Hypothalamus (tissue), 51 donors: ENCODE measurements at places on chromosomes 5 and 9.

- DNase-seq, result no peak
Observed at GRCh38 chr9:94861589-94862272, 135.2 kb downstream of the AOPEP start.

GRCh38 chr5:152113401-152113800, 188.8 kb upstream of the GLRA1 start:
- DNase-seq, result no peak

- DNase-seq, result no peak
Observed at GRCh38 chr9:112869917-112870316, 20.8 kb downstream of the SLC46A2 start.

DNA sequence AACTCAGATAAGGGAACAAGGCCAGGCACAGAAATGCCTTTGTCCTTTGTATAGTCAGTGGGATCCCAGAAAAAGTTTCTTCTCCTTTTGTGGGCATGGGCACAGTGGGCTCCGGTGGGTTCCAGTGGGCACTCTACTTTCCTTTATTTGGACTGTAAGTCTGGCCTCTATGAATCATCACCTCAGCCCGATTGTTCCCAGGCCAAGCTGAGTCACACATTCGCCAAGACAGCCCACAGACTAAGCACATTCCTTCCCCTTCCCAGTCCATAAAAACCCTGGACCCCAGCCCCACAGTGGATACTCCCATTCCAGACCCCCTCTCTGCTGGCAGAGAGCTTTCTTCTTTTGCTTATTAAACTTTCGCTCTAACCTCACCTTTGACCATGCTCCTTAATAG, 165.0 kb downstream of the FBXL17 start:
- DNase-seq, result no peak
